Activated CD8-positive, alpha-beta memory T cell treated with anti-CD3 and anti-CD28 coated beads for 4 hours (primary cell): ENCODE measurements at places on chromosomes 6 and 20.
A peak's percentile ranks its signal among the peaks of the same experiment; 100 is the strongest.

- peak; percentile 41 for DNase-seq
Observed at GRCh38 chr6:129671442-129672340, 38.3 kb downstream of the ARHGAP18 start.

GRCh38 chr6:170274713-170275560, 15.9 kb downstream of the DLL1 start:
- DNase-seq, result no peak

GRCh38 chr6:13367396-13367795, 39.1 kb upstream of the TBC1D7 start:
- DNase-seq, result no peak

GRCh38 chr20:36175016-36175415, 20.5 kb downstream of the EPB41L1 start:
- no peak for DNase-seq

- DNase-seq, result no peak
Observed at GRCh38 chr6:88494401-88495140, 328.4 kb upstream of the CNR1 start.

DNA sequence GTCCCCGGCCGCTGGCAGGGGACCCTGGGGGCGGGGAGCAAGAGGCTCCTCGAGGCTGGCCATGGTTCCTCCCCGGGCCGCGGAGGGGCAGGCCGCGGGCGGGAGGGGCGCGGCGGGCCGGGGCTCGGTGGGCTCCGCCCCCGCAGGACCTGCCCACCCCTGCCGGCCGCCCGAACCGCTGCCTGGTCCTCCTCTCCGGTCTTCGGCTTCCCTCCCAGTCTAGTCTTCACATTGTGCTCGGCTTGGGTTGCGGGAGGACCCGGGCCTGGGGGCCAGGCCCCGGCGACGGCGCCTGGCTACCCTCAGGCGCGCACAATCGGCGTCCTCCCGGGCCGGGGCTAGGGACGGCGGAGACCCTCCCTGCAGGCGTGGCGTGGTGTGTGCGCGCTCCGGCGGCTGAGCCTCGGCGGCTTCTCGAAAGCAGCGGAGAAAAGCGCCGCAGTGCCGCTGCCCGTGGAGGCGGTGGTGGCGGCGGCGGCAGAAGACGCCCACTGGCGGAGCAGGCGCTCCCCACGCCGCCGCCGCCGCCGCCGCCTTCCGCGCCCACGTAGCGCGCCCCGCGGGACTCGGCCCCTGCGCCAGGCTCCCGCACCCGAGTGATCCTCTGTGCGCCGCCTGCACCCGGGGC, at the start of gene PDE10A:
PDE10A (minus strand) TSS at position 493 of the 628 bp plus-strand sequence; CDS start at position 63, 430 bp downstream.
- no peak for DNase-seq

DNA sequence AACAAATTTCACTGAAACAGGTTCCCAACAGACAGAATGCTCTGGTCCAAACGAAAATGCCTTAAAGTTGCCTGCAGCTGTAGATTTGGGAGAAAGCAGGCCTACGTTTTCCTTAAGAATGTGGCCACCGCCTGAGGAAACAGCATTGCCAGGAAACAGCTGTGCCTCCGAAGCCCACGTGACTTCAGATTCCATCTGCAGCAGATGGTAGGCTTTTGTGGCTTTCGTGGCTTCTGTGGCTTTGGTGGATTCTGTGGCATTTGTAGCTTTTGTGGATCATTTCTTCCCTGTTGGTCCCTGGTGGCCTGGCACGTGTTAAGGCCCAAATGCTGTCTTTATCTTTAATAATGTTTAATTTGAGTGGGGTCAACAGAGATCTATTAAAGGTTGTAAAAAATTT, 222.9 kb downstream of the TTLL2 start:
- no peak for DNase-seq

DNA sequence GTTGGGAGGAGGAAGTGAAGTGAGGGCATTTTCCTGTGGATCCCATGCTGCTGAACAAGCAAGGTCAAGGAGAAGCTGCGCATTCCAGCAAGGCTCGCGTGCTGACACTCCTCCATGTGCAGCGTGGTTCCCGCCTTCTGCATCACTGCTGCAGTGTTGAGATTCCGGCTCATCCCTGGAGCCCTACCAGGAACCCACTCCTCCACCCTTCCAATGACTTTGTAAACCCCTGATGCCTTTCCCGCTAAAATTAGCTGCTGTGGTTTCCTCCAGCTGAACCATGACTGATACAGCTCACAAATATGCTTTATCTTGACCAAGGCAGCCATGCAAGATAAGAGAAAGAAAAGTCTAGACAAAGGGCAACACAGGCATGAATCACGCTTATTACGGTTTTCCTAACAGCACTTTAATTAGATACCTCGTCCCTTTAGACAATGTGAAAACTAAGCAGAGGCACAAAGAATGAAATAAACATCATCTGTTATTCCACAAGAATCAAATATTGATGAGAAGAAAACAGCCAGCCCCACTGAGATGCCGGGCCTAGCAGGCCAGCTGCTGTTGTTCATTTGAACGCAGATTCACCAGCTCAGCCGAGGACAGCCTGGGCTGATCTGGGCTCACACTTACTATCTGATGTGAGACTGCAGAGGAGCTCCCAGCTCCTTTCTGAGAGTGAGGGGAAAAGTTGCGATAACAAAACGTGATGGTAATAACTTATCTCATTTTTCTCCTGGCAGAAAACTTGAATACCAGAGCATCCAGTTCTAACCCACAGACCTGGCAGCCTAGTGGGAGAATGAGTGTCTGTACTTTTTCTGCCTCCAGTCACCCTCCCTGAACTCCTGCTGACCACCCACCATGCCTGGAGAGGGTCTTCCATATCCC, 14.2 kb upstream of the BNIP5 start:
- no peak for DNase-seq

DNA sequence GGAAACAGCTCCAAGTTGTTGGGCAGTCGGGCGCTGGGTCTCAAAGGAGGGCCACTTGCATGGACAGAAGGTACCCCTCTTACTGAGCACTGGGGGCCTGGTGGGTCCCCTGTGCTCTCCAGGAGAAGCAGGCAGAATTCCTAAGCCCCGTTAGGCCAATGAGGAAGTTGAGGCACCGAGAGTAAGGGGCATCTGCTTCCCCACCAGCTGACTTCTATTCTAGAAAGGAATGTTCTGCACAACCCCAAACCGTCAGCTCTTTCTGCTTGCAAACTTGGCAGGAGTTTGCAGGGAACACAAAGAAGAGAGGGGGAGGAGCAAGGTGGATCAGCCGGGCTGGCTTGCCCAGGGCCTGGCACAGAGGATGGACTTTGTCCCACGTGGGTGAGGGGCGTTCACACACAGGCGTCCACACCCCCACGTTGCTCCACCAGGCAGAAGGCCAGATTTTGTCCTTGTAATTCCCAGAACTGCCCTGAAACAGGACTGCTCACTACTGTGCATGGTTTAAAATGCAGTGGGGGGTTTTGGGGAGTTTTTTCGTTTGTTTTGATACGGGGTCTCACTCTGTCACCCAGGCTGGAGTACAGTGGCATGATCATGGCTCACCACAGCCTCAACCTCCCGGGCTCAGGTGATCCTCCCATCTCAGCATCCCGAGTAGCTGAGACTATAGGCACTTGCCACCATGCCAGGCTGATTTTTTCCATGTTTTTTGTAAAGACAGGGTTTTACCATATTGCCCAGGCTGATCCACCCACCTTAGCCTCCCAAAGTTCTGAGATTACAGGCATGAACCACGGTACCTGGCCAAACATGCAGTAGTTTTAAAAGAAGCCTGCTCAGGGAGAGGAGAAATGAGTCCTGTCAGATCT, 93.3 kb downstream of the SNX5 start:
- no peak for DNase-seq

DNA sequence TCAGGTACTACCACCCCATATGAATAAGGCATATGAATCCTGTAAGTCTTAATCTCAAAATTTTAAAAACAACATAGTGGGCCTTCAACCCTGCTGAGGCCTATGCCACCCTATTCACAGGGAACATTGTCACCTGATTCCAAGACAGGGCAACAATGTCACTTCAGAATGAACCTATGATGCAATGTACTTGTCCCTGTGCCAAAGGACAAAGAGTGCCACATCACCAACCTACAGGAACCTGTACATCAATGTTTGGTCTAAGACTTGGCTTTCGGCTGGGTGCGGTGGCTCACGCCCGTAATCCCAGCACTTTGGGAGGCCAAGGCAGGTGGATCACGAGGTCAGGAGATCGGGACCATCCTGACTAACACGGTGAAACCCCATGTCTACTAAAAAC, 318.5 kb upstream of the JARID2 start:
- no peak for DNase-seq

- no peak for DNase-seq
Observed at GRCh38 chr6:109051301-109052017, 43.2 kb downstream of the SESN1 start.

DNA sequence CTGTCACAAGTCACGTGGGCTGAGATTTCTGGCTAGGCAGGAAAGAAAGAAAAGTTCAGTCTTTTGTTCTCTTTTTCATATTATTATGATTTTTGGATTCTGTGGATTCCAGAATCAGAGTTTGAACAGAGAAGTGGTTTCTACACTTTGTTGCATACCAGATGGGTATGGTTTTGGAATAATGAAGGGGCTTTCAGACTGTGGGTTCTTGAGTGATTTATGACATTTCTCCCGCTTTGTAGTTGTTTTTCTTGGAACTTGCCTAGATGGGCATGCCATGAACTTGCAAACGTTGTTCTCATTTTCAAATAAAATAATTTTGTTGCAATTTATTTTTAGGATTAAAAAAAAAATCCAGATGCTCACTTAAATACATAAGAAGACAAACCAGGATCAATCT, 34.4 kb downstream of the CBFA2T2 start:
- DNase-seq, result no peak

DNA sequence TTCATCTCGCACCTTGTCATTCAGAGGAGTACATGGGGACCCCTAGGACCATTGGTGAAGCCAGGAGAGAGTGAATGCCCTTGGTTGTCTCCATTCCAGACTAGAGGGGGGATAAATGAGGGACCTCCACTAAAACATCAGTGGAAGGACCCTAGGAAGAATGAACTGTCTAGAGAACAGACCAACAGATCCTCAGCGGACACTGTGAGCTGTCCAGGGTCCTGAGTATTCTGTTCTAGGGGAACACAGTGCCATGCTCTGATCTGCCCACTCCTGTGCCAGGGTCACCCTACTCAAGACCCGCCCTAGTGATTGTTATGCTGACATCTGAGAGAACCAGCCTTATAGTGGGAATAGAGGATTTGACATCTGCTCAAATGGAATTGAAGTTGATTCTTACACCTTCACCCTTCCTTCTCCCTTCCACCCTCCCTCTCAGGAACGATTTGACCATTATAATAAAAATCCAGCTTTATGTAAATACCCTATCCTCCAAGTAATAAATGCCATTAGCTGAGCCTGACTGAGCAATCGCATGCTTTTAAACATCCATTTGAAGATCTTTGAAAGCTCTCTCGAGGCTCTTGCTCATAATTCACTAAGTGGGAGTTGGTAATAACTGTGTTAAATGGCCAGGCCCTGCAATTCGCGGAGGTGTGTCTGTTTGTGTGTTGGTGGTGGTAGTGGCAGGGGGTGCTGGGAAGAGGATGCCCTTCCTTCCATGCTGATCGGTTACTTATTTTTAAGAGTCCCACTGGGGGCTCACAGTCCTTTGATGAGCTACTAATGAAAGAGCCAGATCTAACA, 43.6 kb upstream of the SLC32A1 start:
- DNase-seq, result no peak

DNA sequence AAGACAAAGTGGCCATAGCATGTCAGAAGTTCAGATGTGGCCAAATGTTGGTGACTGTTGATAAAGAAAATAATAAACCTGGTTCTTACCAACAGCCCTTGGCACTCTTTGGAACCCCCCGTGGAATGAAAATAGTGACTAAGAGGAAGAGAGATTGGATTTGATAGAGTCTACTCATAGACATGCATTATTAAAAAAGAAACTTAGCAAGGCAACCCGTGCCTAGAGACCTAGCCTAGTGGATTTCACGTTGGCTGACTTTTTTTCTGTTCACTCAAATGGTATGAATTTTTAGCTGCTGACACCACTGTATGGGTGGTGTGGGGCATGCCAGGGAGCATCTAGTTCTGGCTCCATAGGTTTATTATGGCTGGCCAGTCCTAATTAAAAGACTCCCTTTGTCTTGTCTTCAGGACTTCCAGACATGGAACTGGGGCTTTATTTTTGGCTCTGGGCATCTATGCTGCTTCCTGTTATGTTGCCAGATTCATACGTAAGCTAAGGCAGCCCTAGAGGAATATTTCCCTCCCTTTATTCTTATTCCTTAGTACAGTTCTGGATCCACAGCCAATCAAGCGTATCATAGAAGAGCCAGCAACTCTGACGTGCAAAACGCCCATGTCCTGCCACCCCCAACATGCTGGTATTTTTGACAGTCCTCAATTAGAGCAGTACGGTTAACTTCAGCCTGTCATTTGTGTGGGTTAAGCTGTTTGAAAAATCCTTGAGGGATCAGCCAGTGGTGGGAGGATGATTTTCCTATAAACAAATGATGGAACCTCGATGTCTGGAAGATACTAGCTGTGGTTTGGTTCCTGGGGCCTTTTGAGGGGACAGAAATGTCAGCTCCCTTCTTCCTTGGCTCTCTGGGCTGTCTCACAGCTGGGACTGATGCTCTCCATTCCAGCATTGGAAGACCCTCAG, 127.5 kb downstream of the ISM1 start:
- DNase-seq, result no peak

DNA sequence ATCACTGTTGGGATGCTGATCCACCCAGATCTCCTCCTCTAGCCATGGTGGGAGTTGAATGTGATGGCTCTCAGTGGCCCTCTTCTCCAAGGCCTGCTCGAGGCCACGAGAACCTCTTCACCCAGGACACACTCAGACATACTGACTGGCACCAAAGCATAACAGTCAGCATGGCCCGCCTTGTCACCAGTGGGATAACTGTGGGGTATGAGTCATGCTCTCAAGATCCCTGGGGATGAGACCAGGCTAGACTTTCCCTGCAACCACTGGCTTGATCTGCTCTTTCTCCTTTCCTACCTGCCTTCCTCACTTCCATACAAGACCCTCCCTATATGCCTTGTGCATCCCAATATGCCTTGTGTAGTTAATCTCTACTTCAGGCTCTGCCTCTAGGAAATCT, 66.8 kb downstream of the RIN2 start:
- no peak for DNase-seq

DNA sequence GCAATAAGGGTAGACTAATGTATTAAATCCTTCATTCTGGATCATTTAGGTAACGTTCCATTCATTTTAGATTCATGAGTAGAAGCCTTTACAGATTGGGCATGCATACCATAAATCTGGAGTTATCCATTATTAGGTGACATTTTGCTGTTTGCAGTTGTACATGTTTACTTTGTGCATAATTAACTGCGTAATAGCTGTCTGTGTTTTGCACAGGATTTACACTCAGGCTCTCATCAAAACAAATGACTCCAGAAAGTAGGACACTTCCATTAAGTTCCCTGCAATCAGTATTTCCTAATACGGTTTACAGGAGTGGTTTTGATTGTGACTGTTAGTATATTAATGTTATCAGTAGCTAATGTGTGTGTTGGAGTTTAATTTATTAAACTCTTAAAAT, 997.4 kb downstream of the HACE1 start:
- DNase-seq, result no peak

GRCh38 chr20:63568986-63569949, 4.8 kb downstream of the HELZ2 start:
- DNase-seq, result no peak

DNA sequence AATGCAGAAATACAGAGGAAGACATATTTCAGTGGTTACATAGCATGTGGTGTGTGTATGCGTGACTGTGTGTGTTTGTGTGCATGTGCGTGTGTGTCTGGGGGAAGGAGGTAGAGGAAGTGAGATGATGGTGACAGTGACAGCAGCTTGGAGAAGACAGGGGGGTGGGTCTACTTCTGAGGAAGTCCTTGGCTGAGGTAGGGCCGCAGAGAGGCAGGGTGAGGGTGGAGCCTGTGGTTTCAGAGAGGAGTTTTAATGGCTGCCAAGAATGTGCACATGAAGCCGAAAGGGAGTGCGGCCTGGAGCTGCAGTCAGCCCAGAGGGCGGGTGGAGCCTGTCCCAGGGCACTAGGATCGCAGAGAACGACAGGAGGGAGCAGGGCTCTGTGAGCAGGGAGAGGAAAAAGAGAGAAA, 22.7 kb upstream of the RNF24 start:
- peak; percentile 66 for DNase-seq
